ENCODE measurements at places on chromosomes 1 and 21.

DNA sequence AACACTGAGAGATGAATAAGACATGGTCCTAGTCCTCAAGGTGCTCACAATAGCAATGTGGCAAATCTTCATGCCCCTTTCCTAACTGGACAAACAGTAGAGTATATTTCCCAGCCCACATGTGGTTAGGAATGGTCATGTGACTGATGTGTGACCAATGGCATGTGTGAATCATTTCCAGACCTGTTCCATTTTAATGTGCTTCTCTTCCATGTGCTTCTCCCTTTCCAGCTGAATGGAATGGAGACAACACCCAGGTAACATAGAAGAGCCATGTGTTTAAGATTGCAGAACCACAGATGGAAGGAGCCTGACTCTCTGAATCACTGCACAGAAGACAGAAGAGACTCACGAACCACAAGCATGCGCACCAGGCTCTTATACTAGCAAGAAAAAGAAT lies 409.9 kb upstream of the NFIA start:
- no peak for DNase-seq

DNA sequence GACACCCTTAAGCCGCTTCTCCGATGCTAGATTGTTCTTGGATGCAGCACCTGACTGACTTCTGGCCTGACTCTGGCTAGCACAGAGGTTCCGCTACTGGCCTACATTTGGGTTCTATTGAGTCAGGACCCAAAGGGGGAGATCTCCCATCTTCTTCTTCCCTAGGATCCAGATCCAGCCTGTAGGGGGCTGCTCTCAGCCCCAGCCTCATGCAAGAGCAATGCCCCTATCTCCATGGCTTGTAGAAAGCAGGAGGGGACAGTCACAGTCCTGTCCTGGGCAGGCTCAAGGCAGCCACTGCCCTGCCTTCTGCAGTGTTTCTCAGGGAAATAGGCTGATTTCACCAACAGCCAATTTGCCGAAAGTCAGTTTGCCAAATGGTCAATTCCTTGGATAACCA lies 6.3 kb upstream of the ADAR start:
- DNase-seq: no peak

GRCh38 chr1:243642936-243643335 lies 207.1 kb downstream of the AKT3 start:
- DNase-seq: no peak

- no peak for DNase-seq
These were observed 124.6 kb upstream of the CXADR start for GRCh38 chr21:17388226-17388625.

DNA sequence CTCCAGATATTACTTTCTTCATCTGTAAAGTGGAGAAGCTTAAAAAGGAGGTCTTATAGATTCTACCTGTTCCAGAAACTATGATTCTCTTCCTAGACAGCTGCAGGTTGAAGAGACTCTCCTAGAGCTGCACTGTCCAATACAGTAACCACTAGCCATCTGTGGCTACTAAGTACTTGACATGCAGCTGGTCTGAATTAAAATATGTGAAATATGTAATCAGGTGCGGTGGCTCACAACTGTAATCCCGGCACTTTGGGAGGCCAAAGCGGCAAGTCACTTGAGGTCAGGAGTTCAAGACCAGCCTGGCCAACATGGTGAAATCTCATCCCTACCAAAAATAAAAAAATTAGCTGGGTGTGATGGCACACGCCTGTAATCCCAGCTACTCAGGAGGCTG lies 15.8 kb downstream of the APP start:
- DNase-seq: no peak

- no peak for DNase-seq
These were observed 2.0 kb downstream of the GRHL3 start for GRCh38 chr1:24321126-24321525.

- DNase-seq: no peak
These were observed 62.0 kb downstream of the SLC44A5 start for GRCh38 chr1:75548721-75549480.

DNA sequence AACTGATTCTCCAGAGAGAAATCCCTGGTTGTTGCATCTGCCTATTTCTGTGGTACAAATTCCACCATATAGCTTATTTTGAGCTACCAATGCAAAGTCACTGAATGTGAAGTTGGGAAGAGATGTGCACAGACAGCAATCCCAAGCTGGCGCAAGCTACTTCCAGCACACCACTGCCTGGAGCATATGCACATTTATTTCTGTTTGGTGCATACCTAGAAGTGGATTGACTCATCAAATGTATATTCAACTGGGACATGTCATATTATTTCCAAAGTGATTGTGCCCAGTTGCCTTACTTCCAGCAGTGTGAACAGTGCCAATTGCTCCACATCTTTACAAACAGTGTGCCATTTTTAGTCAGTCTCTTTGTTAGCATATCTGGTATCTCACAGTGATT lies 58.2 kb upstream of the PLD5 start:
- no peak for DNase-seq

DNA sequence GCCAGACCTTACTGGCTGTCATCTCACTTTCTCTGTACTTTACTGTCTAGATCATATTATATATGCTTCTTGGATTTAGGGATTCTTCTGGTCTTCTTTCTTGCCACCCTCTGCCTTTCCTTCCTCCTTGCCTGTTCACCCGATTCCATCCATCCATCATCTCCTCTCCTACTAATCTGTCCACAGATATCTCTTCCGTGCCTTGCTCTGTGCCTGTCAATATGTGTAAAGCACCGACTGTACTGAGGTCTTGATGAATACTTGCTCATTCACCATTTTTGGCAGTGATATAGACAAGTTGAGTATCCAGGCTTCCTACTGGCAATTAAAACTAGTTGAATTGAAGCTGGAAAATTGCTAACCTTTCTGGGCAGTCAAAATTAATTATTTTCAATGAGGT lies 8.1 kb downstream of the FMN2 start:
- no peak for DNase-seq

DNA sequence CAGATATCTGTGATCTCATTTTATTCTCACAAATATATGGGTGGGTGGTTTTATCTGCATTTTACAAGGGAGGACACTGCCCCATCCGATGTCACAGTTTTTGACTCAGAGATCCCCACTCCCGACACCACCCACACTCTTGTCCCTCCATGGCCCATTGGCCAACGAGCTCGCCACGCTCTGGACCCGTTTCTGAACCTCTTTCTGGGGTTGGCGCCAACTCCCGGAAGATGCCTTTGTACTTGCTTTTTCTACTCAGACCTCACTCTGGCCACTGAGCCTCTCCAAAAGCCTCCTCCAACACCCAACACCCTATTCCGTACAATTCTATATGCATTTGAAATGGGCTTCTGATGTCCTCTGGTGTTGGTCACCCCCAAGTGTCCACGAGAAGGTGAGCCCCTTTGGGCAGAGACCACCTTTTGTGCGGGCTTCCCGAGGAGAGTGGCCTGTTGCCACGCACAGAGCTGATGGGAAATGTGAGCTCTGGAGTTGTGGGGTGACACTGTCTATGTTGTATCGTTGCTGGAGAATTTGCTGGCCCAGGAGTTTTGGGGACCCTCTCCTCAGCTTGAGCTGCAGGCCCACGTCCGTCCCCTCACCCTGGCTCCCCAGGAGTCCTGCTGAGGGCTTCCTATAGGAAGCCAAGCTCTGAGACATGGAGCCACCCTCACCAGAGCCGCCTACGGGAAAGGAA lies 366.9 kb upstream of the VAMP3 start:
- no peak for DNase-seq

GRCh38 chr1:186689376-186689775 lies 9.2 kb upstream of the PTGS2 start:
- no peak for DNase-seq

DNA sequence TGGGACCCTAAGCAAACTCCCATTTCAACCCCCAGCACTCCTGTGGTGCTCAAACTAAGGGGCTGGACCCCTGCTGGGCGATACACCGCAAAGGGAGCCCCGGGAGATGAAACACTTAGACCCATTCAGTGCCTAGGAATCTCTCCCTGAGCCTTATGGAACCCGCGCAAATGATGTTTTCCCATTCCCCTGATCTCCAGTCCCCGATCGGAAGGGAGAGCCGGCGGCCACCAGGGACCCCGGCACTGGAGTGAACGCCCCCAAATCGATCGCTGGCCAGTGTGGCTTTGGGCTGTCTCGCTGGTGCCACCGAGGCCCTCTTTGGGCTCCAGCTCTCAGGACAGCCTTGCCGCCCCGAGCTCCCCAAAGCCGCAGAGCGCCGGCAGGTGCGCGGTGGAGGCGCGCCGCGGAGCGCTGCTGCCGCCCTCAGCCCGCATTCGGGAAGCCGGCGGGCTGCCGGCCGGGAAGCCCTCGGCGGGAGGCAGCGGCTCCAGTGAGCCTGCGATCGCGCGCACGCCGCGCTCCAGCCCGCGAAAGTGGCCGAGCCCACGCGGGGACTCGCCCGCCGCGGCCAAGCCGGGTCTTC lies 1.1 kb downstream of the PLXNA2 start:
- peak; percentile 4 for DNase-seq

All from stimulated activated CD4-positive, alpha-beta T cell treated with anti-CD3 and anti-CD28 coated beads, Interleukin-2, amount 100 ng/mL, for 48 hours (primary cell).